HT-29 (cell line): ENCODE measurements at places on chromosomes 5 and 9. TPM values are rescaled to one million over a fixed set of nuclear protein-coding genes. Genes with fewer than 3 reads are reported as not detected.

The RORB gene
- total RNA-seq, result not detected in 2 replicates

The CDKN2B gene
- 13.0 and 24.8 TPM in 2 replicates for total RNA-seq

GRCh38 chr5:103228061-103228460, 30.5 kb upstream of the MACIR start:
- no peak for DNase-seq

- DNase-seq, result no peak
Observed at GRCh38 chr9:132935026-132935425, 9.4 kb downstream of the TSC1 start.

GRCh38 chr5:103804711-103805110, 242.1 kb upstream of the NUDT12 start:
- no peak for DNase-seq
